ENCODE measurements at places on chromosomes 3 and 15. TPM values are rescaled to one million over a fixed set of nuclear protein-coding genes. Genes with fewer than 3 reads are reported as not detected.

DNA sequence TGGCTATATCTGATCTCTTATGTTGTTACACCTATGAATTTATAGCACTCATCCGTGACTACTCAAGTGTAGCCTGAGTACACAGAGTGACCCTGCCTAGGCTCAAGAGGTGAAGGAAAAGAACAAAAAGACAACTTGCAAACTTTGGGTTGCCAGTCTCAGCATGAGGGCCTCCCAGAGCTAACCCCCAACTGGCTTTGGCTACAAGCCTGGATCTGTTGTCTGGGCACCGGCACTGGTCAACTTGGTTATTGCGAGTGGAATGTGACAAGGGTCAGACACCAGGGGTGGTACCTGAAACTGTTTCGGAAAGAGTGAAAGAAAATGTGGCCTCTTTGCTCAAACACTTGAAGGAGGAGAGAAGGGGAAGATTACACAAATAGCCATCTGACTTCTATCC, 49.5 kb upstream of the BCL6 start:
- peaks cover 4% of the 10 kb centered on the region for H3K27me3 ChIP-seq
- H3K4me1 ChIP-seq, result no peaks in the 10 kb centered on the region
- H3K4me3 ChIP-seq, result no peak overlapping the region
- no peak for DNase-seq
- no peaks in the 10 kb centered on the region for H3K36me3 ChIP-seq

DNA sequence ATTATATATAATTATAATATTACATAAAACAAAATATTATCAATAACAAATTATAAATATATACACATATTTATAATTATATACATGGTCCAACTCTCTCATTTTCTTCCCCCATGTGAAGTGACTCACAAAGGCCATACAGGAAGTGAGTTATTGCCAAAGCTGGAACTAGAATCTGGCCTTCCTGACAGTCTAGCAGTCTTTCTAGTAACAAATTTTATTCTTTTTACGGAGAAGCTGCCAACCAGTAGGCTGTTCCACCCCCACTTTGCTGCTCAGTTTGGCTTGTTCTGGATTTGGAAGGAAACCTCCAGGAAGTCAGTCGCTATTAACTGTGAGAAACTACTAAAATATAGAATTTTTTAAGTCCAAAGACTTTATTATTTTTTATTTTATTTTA, 79.6 kb downstream of the DHX36 start:
- H3K27ac ChIP-seq, result no peak overlapping the region
- peaks cover 10% of the 10 kb centered on the region for H3K4me1 ChIP-seq
- no peak overlapping the region for H3K4me3 ChIP-seq
- no peaks in the 10 kb centered on the region for H3K36me3 ChIP-seq
- DNase-seq, result peak; percentile 56
- no peaks in the 10 kb centered on the region for H3K27me3 ChIP-seq

DNA sequence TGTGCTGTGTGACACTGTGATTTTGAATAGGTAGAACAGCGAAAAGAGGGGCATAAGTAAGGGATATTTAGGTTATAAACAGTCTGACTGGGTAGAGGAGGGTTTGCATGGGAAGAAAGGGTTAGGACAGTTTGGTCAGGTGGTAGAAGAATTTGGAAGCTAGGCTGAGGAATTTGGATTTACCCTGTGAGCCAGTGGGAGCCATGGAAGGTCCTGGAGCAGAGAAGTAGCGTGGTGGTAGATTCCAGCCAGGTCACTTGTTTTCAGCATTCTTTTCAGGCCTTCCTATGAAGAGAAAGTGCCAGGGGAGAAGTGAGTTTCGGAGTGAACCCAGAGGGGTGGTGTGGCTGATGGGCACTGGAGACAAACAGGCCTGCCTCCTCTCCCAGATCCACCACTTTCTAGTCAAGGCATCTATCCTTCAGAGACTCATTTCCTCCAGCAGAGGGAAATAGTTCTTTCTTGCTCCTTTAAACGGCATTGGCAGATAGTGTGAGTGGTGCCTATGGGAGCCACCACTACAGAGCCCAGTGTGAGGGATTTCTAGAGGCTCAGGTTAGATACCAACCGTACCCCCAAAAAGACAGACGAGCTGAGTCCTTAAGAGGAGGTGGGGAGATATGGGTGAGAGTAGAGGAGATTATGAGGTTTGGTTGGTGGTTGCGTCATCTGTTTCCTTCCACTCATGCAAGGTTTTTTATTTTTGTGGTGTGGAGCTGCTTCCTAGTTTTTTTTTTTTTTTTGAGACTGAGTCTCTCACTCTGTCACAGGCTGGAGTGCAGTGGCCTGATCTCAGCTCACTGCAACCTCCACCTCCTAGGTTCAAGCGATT, 21.2 kb downstream of the PXK start:
- H3K4me1 ChIP-seq, result no peaks in the 10 kb centered on the region
- H3K4me3 ChIP-seq, result no peak overlapping the region
- no peak for DNase-seq
- no peak overlapping the region for H3K27ac ChIP-seq
- H3K36me3 ChIP-seq, result no peaks in the 10 kb centered on the region

GRCh38 chr3:189975391-189975990, 145.2 kb downstream of the P3H2 start:
- H3K4me1 ChIP-seq, result no peaks in the 10 kb centered on the region
- no peaks in the 10 kb centered on the region for H3K36me3 ChIP-seq
- no peak for DNase-seq
- H3K4me3 ChIP-seq, result no peak overlapping the region
- no peak overlapping the region for H3K27ac ChIP-seq

DNA sequence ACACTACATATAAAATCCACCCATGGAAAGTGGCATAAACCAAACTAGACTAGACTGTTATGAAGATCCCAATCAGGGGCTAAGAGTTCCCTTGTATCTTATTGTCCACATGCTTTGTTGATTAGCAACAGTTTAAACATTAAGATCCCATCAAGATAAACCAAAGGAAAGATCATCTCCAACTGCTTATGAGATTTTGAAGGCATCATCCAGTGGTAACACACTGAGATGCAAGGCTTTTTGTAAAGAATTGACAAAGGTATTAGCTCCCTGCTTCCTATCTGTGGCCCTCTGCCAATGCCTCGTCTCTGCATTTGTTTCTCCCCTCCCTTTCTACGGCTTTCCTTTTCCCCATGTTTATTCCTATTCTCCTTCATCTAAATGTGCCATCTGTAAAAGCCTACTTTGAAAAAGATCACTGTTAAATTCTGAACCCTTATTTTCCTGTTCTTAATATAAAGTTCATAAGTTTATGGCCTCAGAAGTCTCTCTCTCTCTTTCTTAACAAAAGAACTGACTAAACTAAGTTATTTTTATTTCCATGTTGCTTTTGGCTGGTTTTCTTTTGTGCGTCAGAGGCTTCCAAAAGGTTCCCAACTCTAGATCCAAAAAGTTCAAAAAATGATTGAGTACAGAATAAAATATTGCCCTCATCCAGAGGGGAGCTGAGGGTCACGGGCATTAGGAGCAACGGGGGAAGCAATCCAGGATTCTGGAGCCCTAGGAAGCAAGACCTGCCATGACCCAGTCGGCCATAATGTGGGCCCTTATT, 5.5 kb downstream of the PLD1 start:
- H3K27me3 ChIP-seq, result no peaks in the 10 kb centered on the region
- peaks cover 74% of the 10 kb centered on the region for H3K4me1 ChIP-seq
- DNase-seq, result peak; percentile 95
- no peak overlapping the region for H3K4me3 ChIP-seq

DNA sequence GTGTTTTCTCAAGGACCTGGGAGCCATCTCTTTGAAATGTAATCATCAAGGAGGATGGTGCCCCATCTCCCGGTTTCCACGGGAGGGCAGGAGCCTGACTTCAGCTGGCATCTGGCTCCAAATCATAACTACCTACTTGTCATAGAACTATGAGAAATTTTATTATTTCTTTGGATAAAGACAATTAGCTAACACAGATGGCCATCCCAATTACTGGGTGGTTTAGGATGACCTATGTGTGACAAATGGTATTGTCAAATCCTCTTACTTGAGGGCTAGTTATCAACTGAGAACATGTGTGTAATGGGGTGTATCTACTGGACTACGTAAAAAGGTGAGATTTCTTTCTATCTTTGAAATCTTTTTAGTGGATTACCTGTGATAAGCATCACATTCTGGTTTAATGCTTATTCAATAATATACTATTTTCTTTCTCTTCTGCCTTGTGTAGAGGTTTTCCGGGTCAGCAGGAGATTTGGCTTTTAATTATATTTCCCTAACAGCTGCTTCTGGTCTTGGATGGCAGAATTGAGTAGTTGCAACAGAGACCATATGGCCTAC, 15.3 kb upstream of the PARP14 start:
- no peak for DNase-seq
- no peaks in the 10 kb centered on the region for H3K36me3 ChIP-seq
- no peak overlapping the region for H3K4me3 ChIP-seq
- no peak overlapping the region for H3K27ac ChIP-seq
- peaks cover 9% of the 10 kb centered on the region for H3K27me3 ChIP-seq
- no peaks in the 10 kb centered on the region for H3K4me1 ChIP-seq

DNA sequence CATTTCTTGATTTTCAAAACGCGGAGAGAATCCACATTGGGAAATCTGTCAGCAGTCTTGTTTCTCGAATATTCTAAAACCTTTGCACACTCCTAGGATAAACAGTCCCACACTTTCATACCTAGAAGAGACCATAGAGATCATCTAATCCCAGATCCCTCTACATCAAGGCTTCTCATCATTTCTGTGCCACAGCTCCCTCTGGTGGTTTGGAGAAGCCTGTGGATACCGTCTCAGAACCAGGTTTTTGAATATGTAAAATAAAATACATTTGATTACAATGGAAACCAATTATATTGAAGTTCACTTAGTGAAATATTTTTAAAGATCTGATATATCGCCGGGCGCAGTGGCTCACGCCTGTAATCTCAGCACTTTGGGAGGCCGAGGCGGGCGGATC, 211.9 kb upstream of the GOLGA6L4 start:
- H3K36me3 ChIP-seq, result no peaks in the 10 kb centered on the region
- H3K4me3 ChIP-seq, result no peak overlapping the region
- H3K4me1 ChIP-seq, result no peaks in the 10 kb centered on the region
- H3K27me3 ChIP-seq, result no peaks in the 10 kb centered on the region

GRCh38 chr3:162338514-162338913, 841.9 kb downstream of the OTOL1 start:
- no peaks in the 10 kb centered on the region for H3K27me3 ChIP-seq
- H3K4me3 ChIP-seq, result no peak overlapping the region
- H3K27ac ChIP-seq, result no peak overlapping the region
- no peaks in the 10 kb centered on the region for H3K4me1 ChIP-seq
- no peaks in the 10 kb centered on the region for H3K36me3 ChIP-seq
- DNase-seq, result no peak

- no peak overlapping the region for H3K4me3 ChIP-seq
- no peak overlapping the region for H3K27ac ChIP-seq
- H3K4me1 ChIP-seq, result no peaks in the 10 kb centered on the region
Measured at GRCh38 chr3:23591374-23591773, 214.4 kb upstream of the UBE2E1 start.

- H3K27ac ChIP-seq, result no peak overlapping the region
- no peaks in the 10 kb centered on the region for H3K36me3 ChIP-seq
- DNase-seq, result no peak
- no peaks in the 10 kb centered on the region for H3K4me1 ChIP-seq
Measured at GRCh38 chr3:171044835-171045793, 18.6 kb upstream of the SLC2A2 start.

The ADGRG7 gene
- not detected for total RNA-seq

DNA sequence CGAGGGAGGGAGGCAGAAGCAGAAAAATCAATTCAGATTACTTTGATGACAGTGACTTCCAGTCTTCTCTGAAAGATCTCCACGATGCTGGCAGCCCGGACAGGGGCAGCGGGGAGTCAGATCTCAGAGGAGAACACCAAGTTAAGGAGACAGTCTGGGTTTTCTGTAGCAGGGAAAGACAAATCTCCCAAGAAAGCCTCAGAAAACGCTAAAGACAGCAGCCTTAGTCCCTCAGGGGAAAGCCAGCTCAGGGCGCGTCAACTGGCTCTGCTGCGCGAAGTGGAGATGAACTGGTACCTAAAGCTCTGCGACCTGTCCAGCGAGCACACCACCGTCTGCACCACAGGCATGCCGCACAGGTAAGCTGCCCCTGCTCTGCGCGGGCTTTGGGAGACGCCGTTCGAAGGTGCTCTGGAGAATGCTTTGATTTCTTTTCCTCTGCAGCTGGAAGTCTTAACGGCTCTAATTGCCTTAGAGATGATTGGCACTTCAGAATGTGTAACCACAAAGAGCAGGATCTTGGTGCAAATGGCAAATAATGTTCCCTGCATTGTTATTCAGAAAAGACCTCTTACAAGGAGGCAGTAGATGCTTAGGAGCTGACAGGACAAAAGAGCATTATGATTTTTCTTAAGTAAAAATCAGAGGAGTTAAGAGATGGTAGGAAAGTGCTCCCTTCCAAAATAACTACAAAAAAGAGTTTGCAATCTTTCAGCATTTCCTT, at the start of gene KCNAB1:
Gene KCNAB1, plus strand, starts transcription at position 51 of the 724 bp plus-strand sequence.
- H3K4me1 ChIP-seq, result no peaks in the 10 kb centered on the region
- peaks cover 12% of the 10 kb centered on the region for H3K27me3 ChIP-seq
- no peak for DNase-seq
- no peak within 1 kb of the TSS for H3K4me3 ChIP-seq

- H3K27ac ChIP-seq, result no peak overlapping the region
- H3K4me1 ChIP-seq, result no peaks in the 10 kb centered on the region
- no peaks in the 10 kb centered on the region for H3K36me3 ChIP-seq
- peaks cover 25% of the 10 kb centered on the region for H3K27me3 ChIP-seq
Measured at GRCh38 chr3:132037056-132037455, 2.2 kb upstream of the CPNE4 start.

The PRSS50 gene
- not detected for total RNA-seq

- no peak for DNase-seq
- H3K4me1 ChIP-seq, result no peaks in the 10 kb centered on the region
- H3K27ac ChIP-seq, result no peak overlapping the region
Measured at GRCh38 chr3:104438706-104439105, 928.0 kb upstream of the ALCAM start.

GRCh38 chr15:93894438-93895036, 336.8 kb upstream of the MCTP2 start:
- no peak for DNase-seq
- no peaks in the 10 kb centered on the region for H3K27me3 ChIP-seq
- H3K36me3 ChIP-seq, result no peaks in the 10 kb centered on the region
- no peak overlapping the region for H3K4me3 ChIP-seq
- H3K4me1 ChIP-seq, result no peaks in the 10 kb centered on the region

The GPR171 gene
- not detected for total RNA-seq

DNA sequence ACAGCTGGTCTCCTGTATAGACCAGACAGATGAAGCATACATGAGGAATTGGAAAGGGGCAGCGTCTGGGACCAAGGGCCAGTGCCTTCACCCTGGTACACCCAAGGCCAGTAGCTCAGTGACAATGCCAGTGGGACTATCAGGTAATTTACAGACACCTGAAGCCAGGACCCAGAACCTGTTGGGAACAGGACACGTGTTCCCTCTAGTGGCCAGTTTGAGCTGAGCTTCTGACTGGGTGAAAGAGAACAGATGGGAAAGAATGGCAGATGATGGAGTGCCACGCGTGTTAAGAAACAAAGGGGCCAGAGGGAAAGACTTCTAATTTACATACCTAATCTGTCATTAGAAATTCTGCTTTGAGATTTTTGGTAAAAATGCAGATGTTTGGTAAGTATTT, 5.1 kb upstream of the SLC25A38 start:
- H3K27me3 ChIP-seq, result no peaks in the 10 kb centered on the region
- H3K4me1 ChIP-seq, result peaks cover 18% of the 10 kb centered on the region
- no peak overlapping the region for H3K4me3 ChIP-seq
- no peaks in the 10 kb centered on the region for H3K36me3 ChIP-seq
- no peak overlapping the region for H3K27ac ChIP-seq

The ANKRD63 gene
- not detected for total RNA-seq
